ENCODE measurements at places on chromosomes 16 and 17. TPM values are rescaled to one million over a fixed set of nuclear protein-coding genes. Genes with fewer than 3 reads are reported as not detected.

Gene NR1D1
- 8.8 TPM for total RNA-seq

Gene CD300LG
- total RNA-seq: not detected

Gene OTOP3
- not detected for total RNA-seq

Gene PLLP
- total RNA-seq: 1.0 TPM

Measured in A549 treated with ZK216348 at 1 μM for 4 hours (cell line).